CD8-positive, alpha-beta memory T cell (primary cell): ENCODE measurements at places on chromosomes 16 and 17. TPM values are rescaled to one million over a fixed set of nuclear protein-coding genes. Genes with fewer than 3 reads are reported as not detected.

DNA sequence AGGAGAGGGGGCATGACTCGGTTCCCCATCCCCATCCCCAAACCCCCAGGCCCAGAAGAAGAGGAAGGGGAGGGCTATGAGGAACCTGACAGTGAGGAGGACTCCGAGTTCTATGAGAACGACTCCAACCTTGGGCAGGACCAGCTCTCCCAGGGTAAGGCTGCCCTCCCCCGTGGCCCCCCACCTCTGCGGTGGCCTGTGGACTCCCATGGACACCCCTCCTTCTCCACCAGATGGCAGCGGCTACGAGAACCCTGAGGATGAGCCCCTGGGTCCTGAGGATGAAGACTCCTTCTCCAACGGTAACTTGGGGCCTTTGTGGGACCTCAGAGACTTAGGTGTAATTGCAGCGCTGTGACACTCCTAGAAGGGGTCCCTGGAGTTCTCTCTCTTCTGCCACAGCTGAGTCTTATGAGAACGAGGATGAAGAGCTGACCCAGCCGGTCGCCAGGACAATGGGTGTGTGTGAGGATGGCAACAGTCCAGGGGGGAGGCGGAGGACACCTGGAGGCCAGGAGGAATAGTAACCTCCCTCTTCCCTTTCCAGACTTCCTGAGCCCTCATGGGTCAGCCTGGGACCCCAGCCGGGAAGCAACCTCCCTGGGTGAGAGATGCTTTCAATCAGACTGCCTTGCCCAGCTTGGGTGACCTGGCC, 5.6 kb downstream of the CD19 start:
- H3K4me3 ChIP-seq, result no peak overlapping the region
- DNase-seq, result no peak
- no peaks in the 10 kb centered on the region for H3K27me3 ChIP-seq
- peaks cover 12% of the 10 kb centered on the region for H3K4me1 ChIP-seq
- H3K36me3 ChIP-seq, result no peaks in the 10 kb centered on the region
- no peak overlapping the region for H3K27ac ChIP-seq

Gene KIF18B
- total RNA-seq, result 28.3 TPM

Gene RNF157
- 13.9 TPM for total RNA-seq

DNA sequence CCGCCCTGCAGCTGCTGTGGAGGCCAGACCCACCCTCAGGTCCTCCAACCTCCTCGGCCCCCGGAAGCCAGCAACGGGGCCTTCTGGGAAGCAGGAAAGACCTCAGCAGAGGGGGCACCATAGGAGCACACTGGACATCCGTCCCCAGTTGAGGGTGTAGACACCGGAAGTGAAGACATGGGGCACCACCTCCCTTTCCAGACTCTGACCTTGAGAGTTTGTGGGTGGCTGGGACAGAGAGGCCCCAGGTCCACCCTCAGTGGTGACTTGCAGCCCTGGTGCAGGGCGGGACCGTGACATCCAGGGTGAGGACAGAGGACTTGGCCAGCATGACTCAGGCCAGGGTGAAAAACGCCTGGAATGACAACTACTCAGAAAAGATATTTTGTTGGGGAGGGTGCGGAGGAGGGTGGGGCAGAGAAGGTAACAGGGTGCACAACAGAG, 19.9 kb downstream of the CEP295NL start:
- H3K4me3 ChIP-seq, result no peak overlapping the region
- peaks cover 22% of the 10 kb centered on the region for H3K4me1 ChIP-seq
- no peak for DNase-seq
- H3K27ac ChIP-seq, result no peak overlapping the region
- no peaks in the 10 kb centered on the region for H3K36me3 ChIP-seq

DNA sequence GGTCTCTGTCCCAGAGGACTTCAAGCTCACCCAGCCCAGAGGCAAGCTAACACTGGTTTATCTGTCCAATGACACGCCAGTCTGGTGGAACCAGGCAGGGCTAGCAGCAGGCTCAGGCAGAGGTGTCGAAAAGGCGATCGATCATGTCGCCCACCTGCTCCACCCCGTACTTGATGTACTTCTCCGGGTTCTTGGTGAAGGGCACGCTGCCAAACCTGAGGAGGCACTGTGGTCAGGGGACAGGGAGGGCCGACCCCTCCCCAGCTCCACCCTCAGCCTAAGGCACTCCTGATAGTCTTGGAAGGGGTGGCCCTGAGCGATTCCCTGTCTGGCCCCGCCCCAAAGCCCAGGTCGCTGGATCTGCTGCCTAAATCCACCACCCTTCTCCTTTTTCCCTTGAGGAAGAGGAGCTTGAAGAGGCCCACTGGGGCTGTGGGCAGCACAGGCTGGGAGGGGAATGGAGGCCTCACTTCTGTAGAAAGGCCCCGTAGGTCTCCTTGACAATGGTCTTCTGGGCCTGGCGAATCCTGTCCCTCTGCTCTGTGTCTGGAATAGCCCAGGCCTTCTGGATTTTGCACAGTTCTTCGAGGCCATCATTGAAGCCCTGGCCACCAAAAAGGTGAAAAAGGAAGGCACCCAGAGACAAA, 4.7 kb downstream of the ZACN start:
- H3K4me1 ChIP-seq, result peaks cover 16% of the 10 kb centered on the region
- H3K27me3 ChIP-seq, result no peaks in the 10 kb centered on the region

GRCh38 chr17:80195671-80196529, 24.2 kb downstream of the SGSH start:
- H3K27ac ChIP-seq, result no peak overlapping the region
- no peaks in the 10 kb centered on the region for H3K27me3 ChIP-seq
- H3K4me3 ChIP-seq, result no peak overlapping the region
- no peaks in the 10 kb centered on the region for H3K36me3 ChIP-seq
- H3K4me1 ChIP-seq, result no peaks in the 10 kb centered on the region
- peak; percentile 44 for DNase-seq

GRCh38 chr16:31107465-31107867, 720 bp upstream of the BCKDK start:
- H3K4me3 ChIP-seq, result no peak overlapping the region
- no peak for DNase-seq
- no peaks in the 10 kb centered on the region for H3K27me3 ChIP-seq
- H3K4me1 ChIP-seq, result peaks cover 11% of the 10 kb centered on the region

DNA sequence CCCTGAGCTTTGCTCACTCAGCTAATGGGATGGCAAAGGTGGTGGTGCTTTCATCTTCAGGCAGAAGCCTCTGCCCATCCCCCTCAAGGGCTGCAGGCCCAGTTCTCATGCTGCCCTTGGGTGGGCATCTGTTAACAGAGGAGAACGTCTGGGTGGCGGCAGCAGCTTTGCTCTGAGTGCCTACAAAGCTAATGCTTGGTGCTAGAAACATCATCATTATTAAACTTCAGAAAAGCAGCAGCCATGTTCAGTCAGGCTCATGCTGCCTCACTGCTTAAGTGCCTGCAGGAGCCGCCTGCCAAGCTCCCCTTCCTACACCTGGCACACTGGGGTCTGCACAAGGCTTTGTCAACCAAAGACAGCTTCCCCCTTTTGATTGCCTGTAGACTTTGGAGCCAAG, 5.7 kb upstream of the MAPK8IP3 start:
- DNase-seq, result no peak
- no peak overlapping the region for H3K4me3 ChIP-seq
- H3K36me3 ChIP-seq, result peaks cover 16% of the 10 kb centered on the region
- H3K4me1 ChIP-seq, result no peaks in the 10 kb centered on the region
- H3K27ac ChIP-seq, result no peak overlapping the region

DNA sequence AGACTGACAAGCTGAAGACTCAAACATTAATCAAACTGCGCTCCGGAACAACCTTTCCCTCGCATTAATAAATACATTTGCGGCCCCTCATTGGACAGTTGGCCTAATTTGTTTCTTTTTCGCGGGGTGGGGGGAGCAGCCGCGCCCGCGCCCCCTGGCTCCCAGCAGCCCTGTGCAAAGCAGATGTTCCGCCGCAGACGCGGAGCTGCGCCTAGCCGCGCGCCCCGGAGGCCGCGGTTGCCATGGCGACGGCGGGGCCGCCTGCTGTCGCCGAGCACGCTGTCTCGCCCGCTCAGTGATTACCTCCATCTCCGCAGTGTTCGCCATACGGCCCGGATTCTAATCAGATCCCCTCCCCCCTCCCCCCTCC, 25.5 kb downstream of the COPZ2 start:
- no peak overlapping the region for H3K27ac ChIP-seq
- H3K27me3 ChIP-seq, result peaks cover 22% of the 10 kb centered on the region
- no peaks in the 10 kb centered on the region for H3K36me3 ChIP-seq
- H3K4me3 ChIP-seq, result peak overlapping the region; percentile 29
- peaks cover 12% of the 10 kb centered on the region for H3K4me1 ChIP-seq

Gene ZNF232
- total RNA-seq, result 22.9 TPM

DNA sequence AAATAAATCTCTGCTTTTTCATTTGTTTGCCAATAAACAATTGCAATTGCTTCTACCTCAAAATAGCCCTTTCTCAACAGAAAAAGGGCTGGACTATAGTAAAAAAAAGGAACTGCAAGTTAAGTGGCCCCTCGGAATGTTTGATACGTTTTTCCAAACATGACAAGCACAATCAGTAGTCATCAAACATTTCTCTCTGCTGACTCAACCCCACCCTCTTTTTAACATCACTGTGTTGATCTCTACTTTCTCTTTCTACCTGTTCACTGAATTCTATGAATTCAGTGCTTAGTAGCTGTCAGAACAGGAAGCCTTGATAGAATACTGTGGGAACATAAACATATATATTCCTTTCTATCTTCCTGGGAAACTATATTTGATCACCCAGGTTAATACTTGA, 116.5 kb upstream of the AXIN2 start:
- DNase-seq, result no peak
- no peaks in the 10 kb centered on the region for H3K36me3 ChIP-seq
- H3K4me3 ChIP-seq, result no peak overlapping the region

DNA sequence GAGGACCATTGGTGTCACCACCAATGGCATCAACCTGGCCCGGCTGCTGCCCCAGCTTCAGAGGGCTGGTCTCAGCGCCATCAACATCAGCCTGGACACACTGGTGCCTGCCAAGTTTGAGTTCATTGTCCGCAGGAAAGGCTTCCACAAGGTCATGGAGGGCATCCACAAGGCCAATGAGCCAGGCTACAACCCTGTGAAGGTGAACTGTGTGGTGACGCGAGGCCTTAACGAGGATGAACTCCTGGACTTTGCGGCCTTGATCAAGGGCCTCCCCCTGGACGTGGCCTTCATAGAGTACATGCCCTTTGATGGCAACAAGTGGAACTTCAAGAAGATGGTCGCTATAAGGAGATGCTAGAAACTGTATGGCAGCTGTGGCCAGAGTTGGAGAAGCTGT, 111.9 kb upstream of the SIAH1 start:
- no peak for DNase-seq
- no peak overlapping the region for H3K4me3 ChIP-seq
- H3K36me3 ChIP-seq, result no peaks in the 10 kb centered on the region
- H3K27ac ChIP-seq, result no peak overlapping the region
- H3K27me3 ChIP-seq, result no peaks in the 10 kb centered on the region

Gene FZD2
- total RNA-seq, result not detected

DNA sequence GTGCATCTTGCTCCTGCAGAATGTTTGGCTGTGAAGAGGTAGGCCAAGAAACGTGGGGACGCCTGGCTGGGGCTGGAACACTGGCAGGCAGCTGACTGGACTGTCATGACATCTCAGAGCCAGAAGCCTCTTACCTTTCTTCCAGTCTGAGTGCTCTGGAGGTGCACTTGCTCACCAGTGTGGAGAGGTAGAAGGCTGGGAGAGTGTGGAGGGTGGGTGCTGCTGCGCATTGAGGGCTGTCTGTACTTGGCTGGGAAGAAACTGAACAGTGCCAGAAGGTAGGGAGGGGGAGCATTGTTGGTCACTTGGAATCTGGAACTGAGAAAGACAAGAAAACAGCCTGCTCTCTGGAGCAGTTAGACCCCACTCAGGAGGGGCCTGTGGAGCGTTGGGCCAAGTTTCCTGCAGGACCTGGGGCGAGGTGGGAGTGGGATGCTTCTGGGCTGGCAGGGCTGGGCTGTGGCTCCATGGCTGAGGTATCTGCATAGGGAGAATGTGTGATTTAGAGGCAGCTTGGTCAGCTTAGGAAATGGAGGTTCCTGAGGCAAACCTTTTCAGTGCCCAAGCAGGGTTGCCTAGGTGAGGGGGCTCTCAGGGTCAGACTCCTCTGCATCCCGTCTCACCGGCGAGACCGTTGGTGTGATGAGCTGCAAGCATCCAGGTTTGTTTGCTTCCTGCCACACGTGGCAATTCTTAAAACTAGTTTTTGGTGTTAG, 55.1 kb downstream of the KSR1 start:
- H3K36me3 ChIP-seq, result no peaks in the 10 kb centered on the region
- H3K4me1 ChIP-seq, result no peaks in the 10 kb centered on the region
- no peak overlapping the region for H3K27ac ChIP-seq
- no peak overlapping the region for H3K4me3 ChIP-seq

Gene HOXB1
- total RNA-seq, result not detected

Gene GAS7
- total RNA-seq, result 1.9 TPM

Gene MT1A
- 0.71 TPM for total RNA-seq

GRCh38 chr16:72241008-72241407, 69.1 kb upstream of the PMFBP1 start:
- no peaks in the 10 kb centered on the region for H3K27me3 ChIP-seq
- H3K36me3 ChIP-seq, result no peaks in the 10 kb centered on the region
- no peak overlapping the region for H3K4me3 ChIP-seq
- H3K27ac ChIP-seq, result no peak overlapping the region
- H3K4me1 ChIP-seq, result no peaks in the 10 kb centered on the region
- no peak for DNase-seq

GRCh38 chr16:57570301-57571070, 28.0 kb downstream of the ADGRG5 start:
- DNase-seq, result no peak
- H3K4me1 ChIP-seq, result no peaks in the 10 kb centered on the region
- H3K36me3 ChIP-seq, result peaks cover 15% of the 10 kb centered on the region

GRCh38 chr17:29591146-29591736, 1.7 kb upstream of the ANKRD13B start:
- H3K4me3 ChIP-seq, result peak overlapping the region; percentile 49
- H3K4me1 ChIP-seq, result peaks cover 61% of the 10 kb centered on the region
- H3K27me3 ChIP-seq, result no peaks in the 10 kb centered on the region
- no peak overlapping the region for H3K27ac ChIP-seq
- DNase-seq, result no peak

GRCh38 chr17:74213861-74214391, 555 bp downstream of the TTYH2 start:
- H3K27me3 ChIP-seq, result no peaks in the 10 kb centered on the region
- peaks cover 33% of the 10 kb centered on the region for H3K4me1 ChIP-seq
- DNase-seq, result no peak
- H3K36me3 ChIP-seq, result peaks cover 12% of the 10 kb centered on the region
- H3K4me3 ChIP-seq, result peak overlapping the region; percentile 51
- peak overlapping the region; percentile 3 for H3K27ac ChIP-seq

DNA sequence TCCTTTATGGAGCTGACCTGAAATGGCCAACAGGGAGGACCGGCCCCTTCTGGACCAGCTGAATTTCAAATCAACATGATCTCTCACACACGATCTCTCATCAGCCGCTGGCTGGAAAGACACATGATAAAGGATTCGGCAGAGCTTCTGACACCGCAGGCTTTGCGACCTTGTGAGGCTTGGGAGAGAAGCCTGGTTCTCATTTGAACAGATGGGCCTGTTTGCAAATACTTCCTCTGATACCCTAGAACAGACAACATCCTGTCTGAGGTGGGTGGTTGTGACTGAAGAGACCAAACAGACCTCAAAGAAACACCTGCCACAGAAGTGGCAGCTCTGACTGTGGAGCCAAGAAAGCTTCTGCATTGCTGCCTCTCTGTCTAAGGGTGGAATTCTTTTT, 77.9 kb upstream of the SDK2 start:
- peak overlapping the region; percentile 38 for H3K4me3 ChIP-seq
- H3K27me3 ChIP-seq, result no peaks in the 10 kb centered on the region
- no peaks in the 10 kb centered on the region for H3K36me3 ChIP-seq
- peaks cover 46% of the 10 kb centered on the region for H3K4me1 ChIP-seq
